ENCODE measurements at places on chromosomes 1 and 21.

DNA sequence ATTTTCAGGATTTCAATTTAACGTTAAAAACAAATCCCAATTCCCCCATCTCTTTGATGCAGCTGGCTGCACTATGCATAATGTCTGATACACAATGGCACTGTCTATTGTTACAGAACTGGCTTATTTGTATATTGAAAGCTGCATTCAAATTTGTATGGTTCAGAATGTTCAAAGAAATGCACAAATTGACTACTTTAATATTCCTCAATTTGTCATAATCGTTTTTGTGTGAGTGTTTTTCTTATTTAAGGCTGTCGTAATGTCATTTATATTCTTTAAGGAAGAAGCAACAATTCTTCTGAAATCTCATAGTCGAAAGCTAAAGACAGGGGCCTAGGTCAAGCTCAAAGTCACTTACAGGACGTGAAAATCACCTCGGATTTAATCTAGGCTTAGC lies 341.4 kb upstream of the ZRANB2 start:
- DNase-seq, result no peak

DNA sequence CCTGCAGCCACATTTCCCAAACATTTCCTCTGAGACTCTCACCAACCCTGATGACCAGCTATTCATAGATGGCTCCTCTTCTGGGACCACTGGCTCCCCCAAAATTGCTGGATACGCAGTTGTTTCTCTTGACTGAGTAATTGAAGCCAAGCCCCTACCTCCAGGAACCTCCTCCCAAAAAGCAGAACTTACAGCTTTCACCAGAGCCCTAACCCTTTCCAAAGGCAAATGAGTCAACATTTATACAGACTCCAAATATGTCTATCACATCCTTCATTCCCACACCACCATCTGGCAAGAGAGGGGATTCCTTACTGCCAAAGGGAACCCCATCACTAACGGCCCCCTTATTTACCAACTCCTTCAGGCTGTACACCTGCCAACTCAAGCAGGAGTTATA lies 20.3 kb upstream of the CA6 start:
- DNase-seq, result no peak

DNA sequence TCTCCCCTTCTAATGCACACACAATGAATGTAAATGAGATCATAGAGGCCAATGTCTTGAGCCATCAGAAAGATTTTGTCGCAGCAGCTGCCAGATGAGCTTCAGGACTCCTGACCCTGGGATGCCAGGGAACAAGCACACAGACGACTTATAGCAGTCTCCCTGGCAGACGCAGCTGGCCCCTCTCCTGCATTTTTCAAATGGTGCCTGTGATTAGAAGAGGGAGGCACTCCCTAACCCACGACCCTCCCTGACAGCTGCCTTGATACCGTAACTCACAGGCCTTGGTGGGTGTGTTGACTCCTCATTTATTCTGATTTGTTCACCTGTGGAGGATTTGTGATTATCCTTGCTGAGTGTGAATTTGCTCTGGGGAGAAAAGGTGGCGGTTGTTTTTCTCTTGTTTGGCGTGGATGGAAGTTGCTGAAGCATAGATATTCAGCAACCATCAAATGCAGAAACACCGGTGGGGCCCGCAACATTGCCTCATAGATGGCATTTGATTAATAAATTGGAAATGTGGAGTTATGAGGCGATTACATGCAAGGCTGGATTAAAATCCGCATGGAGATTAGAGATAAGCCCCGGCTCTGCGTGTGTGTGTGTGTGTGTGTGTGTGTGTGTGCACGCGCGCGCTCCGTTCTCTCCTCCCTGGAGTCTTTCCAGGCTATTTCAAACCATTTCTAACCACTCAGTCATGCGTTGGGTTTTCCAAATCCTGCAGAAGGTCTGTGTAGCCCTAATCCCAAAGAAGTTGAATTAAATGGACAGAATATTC lies 2.1 kb upstream of the RD3 start:
- DNase-seq, result no peak

GRCh38 chr1:42952303-42953001 lies 6.2 kb downstream of the SLC2A1 start:
- no peak for DNase-seq

- DNase-seq, result no peak
Observed at GRCh38 chr1:237921306-237921705, 30.6 kb upstream of the ZP4 start.

DNA sequence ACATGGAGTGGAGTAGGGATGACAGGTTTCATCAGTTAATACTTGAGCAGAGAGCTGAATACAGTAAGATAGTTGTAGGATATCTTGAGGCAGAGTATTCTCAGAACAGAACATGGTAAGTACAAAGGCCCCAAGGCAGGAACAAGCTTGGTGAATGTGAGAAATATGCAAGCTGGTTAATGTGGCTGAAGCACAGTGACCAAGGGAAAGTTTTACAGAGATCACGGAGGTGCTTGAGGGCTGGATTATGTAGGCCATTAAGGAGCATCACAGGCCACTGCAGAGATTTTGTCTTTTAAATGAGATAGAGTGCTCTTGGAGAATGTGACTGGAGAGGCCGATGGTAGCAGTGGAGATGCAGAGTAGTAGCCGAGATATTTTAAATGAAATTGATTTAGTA lies 54.0 kb upstream of the BOLA1 start:
- DNase-seq, result no peak

- no peak for DNase-seq
Observed at GRCh38 chr1:232355162-232356006, 274.5 kb downstream of the SIPA1L2 start.

GRCh38 chr1:11664336-11665065 lies 501 bp downstream of the FBXO6 start:
- DNase-seq, result no peak

DNA sequence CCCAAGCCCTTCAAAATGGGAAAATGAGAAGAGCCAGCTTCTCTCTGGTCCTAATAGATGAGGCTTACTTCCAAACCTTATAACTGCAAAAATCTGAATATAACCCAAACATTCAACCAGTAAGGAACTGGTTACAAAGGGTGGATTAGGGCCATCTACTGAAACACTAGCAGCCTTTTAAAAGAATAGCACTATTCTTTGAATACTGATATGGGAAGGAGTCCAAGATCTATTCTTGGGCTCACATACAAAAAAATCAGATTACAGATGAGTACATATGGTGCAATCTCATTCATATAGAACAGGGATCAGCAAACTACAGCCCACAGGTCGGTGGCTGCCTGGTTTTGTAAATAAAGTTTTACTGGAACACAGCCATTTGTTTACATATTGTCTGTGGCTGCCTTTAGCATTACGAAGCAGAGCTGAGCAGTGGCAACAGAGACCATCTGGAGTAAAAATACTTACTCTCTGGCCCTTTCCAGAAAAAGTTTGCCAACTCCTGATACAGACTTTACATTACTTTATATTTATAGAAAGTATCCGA lies 167.7 kb downstream of the ZSCAN20 start:
- no peak for DNase-seq

- no peak for DNase-seq
Observed at GRCh38 chr1:203281851-203282661, 23.3 kb upstream of the BTG2 start.

GRCh38 chr1:210236840-210237409 lies 4.3 kb downstream of the SERTAD4 start:
- no peak for DNase-seq

GRCh38 chr1:213095467-213095866 lies 44.4 kb downstream of the RPS6KC1 start:
- no peak for DNase-seq

GRCh38 chr1:155669233-155670162 lies 19.1 kb downstream of the YY1AP1 start:
- DNase-seq, result no peak

DNA sequence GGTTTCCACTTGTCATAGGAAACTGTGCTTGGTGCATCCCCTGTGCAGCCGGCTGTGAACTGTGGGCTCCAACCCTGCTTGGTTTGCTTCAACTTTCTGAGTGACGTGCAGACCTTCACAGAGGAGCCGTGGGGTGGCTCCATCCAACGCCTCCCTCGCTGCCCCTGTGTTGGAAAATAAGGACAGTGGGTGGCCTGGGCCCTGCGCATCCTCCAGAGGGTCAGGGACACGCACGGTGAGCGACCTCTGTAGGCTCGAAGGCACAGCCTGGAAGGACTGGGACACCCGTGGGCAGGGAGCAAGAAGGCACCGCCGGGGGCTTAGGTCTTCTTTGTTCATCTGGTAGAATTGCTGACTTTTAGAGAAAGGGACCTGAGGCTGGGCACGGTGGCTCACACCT lies 6.5 kb upstream of the FAAP20 start:
- no peak for DNase-seq

DNA sequence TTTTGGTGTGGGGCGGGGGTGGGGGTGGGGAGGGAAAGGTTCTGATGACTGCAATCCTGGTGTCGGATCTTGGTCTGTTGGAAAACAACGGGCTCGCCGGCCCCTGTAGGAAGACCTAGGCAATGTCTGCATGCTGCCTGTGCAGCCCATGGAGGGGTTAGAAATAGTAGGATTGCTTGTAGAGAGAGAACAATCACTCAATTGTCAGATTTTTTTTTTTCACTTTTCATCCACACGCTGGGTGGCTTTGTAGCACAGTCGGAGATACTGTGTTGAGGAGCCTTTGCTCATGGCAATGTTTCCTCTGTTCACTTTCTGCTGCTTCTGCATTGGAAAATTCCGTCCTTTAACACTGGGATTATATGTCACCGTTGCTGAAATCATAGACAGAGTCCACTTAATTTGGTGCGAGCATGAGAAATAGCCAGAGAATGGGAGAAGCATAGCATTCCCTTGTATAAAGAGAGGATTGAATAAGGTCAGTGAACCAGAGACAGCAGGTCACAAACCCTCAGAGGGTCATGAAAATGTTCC lies 107.5 kb downstream of the MRPS6 start:
- no peak for DNase-seq

DNA sequence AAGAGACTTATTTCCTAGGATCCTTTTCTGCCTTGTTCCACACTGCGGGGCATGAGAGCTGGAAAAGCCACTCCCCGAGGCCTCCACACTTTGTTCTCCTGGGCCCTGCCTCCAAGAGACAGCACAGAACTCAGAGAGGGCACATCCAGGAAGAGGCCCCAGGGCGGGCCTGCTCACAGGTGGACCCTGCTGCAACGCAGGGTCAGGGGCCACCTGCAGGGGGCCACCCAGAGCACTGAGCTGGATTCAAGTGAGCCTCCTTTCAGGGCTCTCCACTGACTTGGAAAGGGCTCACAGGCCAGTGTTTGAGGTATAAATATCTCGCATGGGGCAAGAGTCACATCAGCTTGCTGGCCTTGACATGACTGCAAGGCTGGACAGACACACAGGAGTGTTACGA lies 4.8 kb downstream of the RGS16 start:
- no peak for DNase-seq

DNA sequence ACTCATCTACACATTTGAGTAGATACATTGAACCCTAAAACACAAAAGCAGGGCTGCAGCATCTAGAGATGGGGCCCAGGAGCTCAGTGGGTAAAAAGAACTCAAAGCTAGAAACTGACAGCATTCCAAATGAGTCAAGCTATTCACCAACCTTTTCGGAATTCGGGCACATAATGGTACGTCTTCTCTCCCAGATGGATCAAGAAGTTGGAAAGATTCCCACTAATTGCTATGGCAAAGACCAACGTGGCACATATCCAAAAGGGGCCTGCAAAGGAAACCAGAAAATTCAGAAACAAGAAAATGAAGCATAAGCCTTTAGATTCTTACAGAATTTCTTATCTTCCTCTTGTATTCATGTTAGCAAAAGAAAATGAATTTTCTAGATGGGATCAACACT lies 18.4 kb downstream of the YIPF1 start:
- DNase-seq, result no peak

DNA sequence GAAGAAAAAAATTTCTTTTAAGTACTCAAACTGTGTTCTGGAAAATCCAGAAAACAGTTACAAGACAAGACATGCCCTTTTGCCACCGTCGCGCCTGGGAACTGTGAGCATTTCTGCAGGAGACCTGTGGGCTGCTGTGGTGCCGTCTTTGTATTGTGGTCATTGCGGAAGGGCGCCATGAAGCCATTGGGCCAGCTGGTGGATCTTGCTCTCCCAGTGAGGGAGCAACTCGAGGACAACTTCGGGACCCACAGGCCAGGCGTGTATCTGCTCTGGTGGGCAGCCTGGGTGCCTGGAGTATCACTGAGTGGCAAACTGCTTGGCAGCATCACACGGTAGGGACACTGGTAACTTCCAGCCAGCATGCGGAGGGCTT lies 3.8 kb upstream of the THEMIS2 start:
- DNase-seq, result no peak

DNA sequence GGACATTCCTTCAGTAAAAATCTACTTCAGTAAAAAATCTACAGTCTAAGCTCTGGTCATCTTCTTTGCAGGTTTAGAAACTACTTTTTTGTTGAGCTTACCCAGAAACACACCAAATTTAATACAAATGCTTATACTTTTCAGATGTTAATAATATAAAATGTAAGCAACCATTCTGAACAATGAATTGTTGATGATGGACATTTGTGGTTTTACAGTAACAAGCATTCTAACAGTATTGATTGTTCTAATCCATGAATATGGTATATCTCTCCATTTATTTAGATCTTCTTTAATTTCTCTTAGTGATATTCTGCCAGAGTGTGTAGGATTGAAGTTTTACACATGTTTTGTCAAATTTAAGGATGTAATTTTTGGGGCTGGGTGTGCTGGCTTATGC lies 27.0 kb upstream of the SRSF10 start:
- DNase-seq, result no peak

DNA sequence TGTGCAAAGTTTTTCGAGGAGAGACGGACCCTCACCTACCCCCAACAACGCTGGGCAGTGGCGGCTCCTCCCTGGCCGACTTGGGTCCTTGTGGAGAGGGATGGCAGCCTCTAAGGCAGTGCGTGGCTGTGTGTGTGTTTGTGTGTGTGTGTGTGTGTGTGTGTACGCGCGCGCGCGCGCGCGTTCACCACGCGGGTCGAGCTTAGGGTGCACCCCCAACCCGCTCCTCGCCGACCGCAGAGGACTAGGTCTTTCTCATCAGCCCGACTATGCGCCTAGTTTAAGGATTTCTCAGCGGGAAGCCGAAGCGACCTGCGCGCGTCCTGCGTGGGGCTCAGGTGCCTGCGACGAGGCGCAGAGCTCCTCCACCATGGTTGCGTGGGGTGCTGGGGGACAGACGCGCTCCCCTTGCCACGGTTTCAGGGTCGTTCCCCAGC lies 940 bp downstream of the SOX13 start:
- DNase-seq, result no peak

GRCh38 chr1:110060034-110060661 lies 10.3 kb downstream of the ALX3 start:
- DNase-seq, result no peak

GRCh38 chr1:2443277-2444137 lies 31.1 kb upstream of the PEX10 start:
- no peak for DNase-seq

GRCh38 chr21:42775123-42775522 lies 104.2 kb downstream of the WDR4 start:
- DNase-seq, result no peak

Data from GOT3 (cell line).